ENCODE measurements at places on chromosomes 4 and X.

GRCh38 chr4:176198316-176198903, 3.0 kb upstream of the SPATA4 start:
- no peak for DNase-seq

DNA sequence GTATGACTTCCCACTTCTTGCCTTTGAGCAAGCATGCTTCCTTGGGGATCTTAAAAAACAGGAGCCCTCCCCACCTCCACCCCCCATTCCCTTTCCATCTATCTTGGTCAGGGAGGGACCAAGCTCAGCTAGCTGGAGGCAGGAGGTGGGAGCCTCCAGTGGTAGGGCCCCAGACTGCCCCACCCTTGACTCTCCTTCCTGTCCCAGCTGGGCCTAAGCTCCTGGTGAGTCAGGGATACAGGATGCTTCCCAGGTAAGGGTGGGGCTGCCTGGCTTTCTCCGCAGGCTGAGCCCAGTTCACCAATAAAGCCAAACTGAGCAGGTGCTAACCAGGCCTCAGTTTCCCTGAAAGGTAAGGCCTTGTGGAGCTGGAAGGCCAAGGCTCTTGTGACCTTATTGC, 15.2 kb downstream of the EFNB1 start:
- DNase-seq, result no peak

DNA sequence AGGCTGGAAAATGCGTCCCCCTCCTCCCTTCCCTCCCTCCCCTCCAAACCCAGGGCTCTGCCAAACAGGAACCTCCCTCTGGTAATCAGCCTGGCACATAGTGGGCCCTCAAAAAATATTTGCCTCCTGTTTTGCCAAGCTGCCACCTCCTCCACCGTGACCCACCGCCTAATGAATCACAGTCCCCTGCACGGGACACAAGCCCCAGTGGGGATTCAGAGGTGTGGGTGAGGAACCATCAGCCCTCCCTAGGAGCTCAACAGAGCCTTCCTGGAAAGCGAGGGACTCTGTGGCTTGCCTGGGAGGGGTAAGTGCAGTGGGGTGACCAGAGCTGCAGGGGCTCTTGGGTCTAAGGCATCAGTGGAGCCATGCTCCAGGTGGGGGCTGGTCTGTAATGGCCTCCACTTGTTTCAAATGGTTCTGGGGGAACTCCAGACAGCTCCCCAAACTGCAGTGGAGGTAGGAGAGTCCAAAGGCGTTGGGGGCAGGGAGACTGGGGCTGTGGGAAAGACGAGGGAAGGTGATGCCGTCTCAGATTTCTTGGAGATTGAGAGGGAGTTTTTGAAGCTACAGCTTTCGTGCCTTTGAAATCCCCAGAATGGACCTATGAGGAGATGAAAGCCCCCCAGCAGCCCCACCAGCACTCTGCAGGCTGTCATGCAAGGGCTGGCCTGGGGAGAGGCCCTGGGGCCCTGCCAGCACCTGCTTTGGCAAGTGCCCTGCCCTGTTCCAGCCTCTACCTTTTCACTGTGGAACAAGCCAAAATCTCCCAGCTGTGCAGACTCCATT, 1.0 kb upstream of the PPP2R2C start:
- no peak for DNase-seq

DNA sequence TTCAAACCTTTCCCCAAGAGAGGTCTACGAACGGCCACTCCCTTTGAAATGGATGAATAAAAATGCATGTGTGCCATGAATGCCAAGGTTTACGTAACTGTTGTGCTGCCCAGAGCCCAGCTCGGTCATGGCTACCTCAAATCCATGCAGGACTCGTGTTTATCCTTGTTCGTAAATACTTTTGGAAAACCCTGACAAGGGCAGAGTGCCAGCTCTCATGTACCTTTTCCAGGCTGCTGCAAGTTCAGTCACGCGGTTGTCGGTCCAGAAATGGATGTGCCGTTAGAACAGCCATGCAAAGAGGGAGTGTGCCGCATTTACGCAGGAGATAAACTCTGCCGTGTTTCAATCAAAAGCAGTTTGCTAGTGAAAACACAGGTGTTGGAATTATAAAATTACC, 123.4 kb downstream of the AMELX start:
- no peak for DNase-seq

GRCh38 chr4:38987491-38987890, 44.7 kb downstream of the TMEM156 start:
- no peak for DNase-seq

DNA sequence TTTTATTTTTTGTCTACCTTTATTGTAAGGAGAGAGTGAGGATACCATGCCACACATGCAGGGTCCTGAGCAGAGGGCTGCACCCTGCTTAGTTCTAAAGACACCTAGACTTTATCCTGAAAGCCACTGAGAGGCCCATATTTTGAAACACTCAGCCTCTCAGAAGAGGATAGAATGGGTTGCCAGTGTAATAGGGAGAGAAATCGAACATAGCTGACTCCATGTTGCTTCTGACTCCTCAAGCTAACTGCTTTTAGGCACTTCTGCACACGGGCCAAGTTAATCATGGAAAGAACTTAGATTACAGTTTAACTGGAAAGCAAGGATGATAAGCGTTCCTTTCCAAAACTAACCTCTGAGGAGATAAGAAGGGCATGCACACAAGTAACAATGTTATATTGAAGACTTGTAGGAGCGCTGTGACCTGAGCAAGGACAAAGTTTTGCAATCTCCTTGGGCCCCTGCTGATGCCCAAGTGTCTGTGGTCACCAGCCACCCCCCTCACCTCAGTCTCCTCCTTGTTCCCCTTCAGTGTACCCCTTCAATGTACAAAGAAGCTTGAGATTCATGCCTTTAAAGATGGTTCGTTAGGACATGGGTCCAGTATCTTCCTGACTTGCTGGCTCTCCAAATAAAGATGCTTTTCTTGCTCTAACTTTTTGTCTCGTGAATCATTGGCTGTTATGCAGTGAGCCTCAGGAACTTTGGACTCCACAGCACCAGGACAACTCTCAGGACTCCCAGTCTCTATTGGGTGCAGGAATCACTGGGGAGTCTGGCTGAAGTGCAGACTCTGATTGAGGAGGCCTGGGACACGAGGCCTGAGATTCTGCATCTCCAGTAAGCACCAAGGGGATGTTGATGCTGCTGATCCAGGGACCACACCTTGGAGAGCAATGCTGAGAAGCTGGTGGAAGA, 25.4 kb upstream of the CD99 start:
- no peak for DNase-seq

- DNase-seq, result no peak
Measured at GRCh38 chr4:165079476-165079875, 25.8 kb downstream of the TRIM75 start.

- no peak for DNase-seq
Measured at GRCh38 chr4:40710484-40711254, 39.1 kb upstream of the NSUN7 start.

DNA sequence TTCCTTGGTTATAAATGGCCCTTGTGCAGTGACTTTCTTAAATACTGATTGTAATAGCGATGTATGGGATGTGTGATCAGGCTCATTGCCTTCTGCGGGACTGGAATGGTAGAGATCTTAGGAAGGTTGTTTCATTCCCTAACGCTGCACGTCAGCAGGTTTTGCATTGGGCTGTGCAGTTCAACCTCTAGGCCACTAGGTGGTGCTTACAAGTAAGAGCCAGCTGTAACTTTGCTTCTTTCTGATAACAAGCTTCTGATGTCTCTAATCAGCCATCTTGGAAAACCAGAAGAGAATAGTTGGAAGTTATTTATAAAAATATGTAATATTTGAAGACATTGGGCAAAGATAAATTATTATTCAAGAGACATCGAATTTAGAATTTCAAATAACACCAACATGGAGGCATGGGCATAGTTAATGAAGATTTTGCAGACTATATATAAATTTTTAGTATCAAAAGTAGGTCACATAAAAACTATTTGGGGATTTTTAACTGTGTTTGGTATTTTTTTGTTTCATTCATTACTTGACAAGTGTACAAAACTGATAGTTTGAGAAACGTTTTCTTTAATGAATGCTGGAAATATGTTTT, 339.7 kb upstream of the PCDH7 start:
- DNase-seq, result no peak

- DNase-seq, result no peak
Measured at GRCh38 chr4:41148292-41148691, 66.0 kb downstream of the APBB2 start.

- DNase-seq, result no peak
Measured at GRCh38 chr4:77465271-77465670, 140.3 kb upstream of the CXCL13 start.

- DNase-seq, result no peak
Measured at GRCh38 chrX:153608376-153608775, 9.4 kb upstream of the CCNQ start.

- DNase-seq, result no peak
Measured at GRCh38 chr4:133559987-133560386, 410.9 kb downstream of the PCDH10 start.

DNA sequence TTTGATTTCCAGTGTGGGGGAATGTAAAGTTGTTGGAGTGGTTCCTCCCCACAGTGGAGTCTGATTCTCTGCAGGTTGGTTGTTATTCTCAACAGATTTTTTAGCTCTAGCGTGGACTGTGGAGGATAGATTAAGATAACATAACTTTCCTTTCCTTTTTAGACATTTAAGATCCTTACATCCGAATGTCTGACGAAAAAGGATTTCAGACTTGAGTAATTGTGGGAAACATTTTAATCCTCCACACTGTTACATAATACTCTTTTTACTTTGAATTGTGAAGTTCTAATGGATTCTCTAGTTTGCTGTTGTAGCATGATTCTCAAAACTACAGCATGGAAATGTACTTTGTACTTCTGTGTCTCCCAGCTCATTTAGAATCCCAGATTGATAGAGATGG, 107.8 kb downstream of the ARHGAP10 start:
- DNase-seq, result no peak

- DNase-seq, result no peak
Measured at GRCh38 chr4:108051343-108051742, 61.7 kb downstream of the HADH start.

DNA sequence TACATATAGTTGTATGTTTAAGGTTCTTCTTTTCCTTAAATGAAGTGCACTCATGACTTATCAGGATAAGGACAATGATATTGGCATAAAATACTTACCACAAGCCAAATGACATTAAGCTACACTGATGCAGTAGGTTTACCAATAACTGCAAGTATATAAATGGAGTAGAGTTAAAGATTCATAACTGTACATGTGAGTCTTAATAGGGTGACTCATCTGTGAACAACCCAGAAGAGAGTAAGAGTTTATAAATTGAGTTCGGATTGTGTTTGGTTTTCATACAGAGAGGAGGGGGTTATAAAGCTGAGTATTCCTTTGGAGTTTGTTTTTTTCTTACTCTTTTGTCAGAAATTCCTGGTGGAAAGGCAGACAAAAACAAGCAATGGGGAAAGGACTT, 144.8 kb downstream of the TLL1 start:
- DNase-seq, result no peak

DNA sequence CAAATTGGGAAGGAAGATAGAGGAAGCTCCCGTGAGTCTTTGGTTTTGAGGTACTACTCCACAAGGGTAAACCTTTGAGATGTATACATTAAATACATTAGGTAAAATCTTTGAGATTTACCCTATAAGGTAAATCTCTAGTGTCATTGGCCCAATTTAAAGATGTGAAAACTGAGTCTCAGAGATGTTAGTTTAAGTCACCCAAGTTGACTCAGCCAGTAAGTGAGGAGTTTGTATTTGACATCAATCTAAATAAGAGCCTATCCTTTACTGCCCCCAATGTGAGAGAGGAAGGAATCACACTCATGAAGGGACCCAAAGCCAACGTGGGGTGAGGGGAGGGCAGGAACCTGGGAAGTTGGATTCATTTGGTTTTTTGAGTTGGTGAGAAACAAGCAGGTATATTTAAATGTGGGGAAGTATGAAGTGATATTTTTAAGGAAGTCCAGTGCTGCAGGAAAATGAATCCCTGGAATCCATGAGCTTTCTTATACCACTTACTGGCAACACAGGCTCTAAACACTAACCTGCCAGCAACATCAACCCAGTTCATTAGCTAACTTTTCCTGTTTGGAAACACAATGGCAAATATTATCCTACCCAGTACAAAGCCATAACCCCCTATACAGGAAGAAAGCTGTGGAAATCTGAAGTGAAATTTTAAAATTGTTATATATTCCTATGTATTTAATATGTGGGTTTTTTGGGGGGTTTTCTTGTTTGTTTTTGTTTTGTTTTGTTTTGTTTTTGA, 55.3 kb downstream of the PALLD start:
- no peak for DNase-seq

DNA sequence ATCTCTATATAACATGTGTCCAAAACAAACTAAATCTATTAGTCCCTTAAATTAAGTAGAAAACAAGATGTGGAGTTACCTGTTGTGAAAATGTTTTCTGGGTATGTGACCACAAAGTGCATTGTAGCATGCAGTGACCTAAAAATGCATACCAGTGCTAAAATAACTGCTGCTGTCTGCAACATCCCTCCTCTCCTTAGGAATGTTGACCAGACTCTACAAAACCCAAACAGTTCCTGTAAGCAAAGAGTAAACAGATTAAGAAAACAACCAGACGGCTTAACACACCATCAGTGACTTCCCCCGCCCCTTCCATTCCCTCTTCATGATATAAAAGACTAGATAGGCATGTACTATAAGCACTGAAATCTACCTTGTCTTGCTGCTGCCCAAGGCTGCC, 15.8 kb upstream of the RAB33B start:
- no peak for DNase-seq

DNA sequence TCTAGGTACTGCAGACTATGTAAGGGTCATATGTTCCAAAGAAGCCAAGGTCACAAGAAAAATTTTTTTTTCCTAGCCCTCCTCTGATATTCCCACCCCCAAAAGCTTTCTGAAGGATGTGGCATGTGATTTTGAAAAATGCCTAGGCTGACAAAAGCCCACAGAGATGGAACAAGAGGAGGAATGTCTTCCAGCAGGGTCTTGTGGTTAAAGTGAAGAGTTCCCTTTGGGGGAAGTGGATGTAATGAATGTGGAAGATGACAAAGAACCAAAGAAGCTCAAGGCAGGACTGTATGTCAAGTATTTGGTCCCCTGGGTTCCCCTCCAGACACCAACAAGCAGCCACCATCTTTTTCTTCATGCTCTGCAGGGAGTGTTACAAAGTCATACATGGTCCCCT, 268.8 kb downstream of the BCOR start:
- no peak for DNase-seq

GRCh38 chrX:11792461-11793421, 34.7 kb downstream of the MSL3 start:
- no peak for DNase-seq

DNA sequence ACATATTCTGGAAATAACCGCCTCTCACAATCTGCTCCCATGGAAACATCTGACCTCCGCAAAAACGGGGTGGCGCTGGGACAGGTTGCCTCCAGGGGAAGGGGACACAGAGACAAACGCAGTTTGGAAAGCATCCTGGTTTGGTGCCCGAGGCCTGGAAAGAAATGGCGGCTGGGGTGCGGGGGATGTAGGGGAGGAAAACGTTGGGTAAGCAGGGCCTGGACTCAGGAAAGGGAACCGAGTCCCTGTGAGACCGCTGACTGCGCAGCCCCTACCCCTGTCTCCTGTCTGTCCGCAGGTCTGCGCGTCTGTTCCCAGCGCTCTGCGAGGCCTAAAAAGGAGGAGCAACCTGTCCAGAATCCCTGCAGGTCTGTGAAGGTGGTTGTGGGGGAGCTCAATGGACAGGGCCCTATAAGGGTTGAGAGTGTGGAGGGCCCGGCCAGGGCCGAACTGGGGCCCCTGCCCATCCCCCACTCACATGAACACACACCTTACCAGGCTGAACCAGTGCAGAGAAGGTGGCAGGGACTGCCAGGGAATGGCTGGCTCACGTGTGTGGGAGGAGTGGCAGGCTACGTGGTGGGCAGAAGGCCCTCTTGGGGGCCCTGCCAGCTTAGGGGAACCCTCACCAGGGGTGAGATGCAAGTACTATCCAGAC, 672 bp downstream of the TCEAL3 start:
- DNase-seq, result no peak

- DNase-seq, result no peak
Measured at GRCh38 chr4:95541889-95542607, 6.7 kb downstream of the UNC5C start.
